Stimulated activated CD4-positive, alpha-beta T cell treated with anti-CD3 and anti-CD28 coated beads, TNF-alpha, amount 100 ng/mL, for 1 hour (primary cell): ENCODE measurements at places on chromosomes 4 and X.

GRCh38 chr4:150387981-150388380 is 194.0 kb upstream of the MAB21L2 start:
- DNase-seq = no peak

DNA sequence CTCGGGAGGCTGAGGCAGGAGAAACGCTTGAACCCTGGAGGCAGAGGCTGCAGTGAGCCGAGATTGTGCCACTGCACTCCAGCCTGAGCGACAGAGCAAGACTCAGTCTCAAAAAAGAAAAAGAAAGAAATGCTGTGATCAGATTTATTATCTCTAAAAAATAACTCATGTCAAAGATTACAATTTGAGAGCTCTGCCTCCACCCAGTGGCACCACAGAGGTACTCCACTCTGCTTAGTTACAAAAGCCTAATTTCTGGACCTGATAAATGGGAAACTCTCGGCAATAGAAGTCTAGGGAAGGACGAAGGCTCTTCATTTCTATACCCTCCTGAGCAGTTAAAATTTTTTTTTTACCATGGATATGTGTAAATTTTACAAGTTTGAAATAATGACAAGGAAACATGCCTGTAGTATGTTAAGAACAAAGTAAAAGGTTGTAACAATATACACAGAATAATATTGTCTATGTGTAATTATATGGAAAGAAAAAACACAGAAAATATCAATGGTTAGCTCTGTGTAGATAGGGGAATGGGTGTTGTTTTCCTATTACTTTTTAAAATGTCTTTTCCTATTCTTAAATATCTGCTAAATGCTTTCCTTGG is 149.8 kb downstream of the STIM2 start:
- peak; percentile 15 for DNase-seq

DNA sequence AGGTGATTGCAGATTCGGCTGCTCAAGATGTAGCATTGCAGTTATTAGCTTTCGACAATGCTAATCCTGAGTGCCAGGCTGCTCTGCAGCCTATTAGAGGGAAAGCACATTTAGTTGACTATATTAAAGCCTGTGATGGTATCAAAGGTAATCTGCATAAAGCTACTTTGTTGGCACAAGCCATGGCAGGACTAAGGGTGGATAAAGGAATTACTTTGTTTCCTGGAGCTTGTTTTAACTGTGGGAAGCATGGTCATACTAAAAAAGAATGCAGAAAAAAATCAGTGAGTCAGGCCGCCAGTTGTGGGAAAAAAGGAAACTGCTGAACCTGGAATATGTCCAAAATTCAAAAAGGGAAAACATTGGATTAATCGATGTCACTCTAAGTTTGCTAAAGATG is 154.9 kb upstream of the TECRL start:
- no peak for DNase-seq

DNA sequence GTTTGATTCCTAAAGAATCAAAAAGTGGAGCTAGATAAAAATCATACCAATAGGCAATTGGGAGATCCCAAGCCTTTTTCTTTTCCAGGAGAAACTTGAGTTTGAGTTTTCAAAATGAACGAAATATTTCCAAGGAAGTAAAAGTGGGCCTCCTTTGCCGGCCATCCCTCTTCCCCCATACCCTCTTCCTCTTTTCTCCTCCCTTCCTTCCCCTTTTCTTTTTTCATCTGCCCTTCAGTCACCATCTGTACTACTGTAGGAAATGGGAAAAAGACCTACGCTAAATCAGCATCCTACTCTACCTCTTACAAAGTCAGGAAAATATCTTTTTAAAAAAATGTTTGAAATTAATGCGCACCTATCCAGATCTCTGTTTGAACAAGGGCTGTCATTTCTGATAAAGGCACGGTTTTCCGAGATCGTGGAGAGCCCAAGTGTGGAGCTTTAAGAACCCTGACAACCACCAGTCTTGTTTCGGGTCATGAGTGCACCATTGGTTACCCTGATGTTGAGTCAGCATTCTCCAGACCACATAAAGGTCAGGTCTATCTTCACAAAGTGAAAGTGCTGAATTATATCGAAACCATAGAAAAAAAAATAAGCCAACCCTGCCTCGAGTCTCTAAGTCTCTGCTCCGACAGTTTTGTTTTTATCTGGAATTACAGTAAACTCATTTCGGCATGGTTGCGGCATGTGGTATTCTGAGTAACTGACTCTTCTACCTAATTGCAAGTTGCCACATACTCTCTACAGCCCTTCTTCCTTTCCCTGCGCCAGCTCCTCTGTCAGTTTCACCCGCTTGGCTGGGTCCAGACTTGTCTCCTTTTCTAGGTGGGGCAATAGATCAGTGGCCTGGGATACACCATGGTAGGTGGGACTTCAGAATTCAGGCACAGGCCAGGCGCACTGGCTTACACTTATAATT is 140.2 kb upstream of the KLF3 start:
- DNase-seq = no peak

GRCh38 chrX:119503484-119503861 is 35.2 kb downstream of the SLC25A5 start:
- no peak for DNase-seq

DNA sequence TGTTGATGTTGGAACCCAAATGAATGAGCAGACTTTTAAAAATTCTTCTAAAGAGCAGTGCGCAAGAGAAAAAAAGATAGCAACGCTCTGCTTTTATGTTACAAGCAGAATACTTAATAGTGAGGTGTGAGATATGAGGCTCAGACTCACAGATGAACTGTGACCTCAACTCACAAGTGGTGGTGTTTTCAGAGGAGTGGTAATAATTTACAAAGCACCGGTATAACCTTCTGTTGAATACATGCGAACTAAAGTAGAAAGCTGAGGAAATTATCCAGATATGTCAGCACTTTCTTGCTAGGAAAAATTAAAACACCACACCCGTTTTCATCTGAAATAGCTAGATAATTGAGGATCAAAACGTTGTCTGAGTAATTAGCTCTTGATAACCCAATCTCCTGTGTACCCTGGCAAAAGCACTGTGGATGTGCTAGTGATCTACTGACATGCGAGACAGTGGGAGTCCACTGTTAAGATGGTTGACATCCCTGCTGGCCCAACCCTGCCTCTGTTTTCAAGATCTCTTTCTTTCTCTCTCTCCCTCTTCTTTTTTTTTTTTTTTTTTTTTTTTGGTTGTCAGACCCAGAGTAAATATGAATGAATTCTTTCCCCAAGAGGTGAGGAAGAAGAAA is 6.9 kb upstream of the TLL1 start:
- no peak for DNase-seq
